ENCODE measurements at places on chromosomes 1 and 21. TPM values are rescaled to one million over a fixed set of nuclear protein-coding genes. Genes with fewer than 3 reads are reported as not detected.
A peak's percentile ranks its signal among the peaks of the same experiment; 100 is the strongest.

DNA sequence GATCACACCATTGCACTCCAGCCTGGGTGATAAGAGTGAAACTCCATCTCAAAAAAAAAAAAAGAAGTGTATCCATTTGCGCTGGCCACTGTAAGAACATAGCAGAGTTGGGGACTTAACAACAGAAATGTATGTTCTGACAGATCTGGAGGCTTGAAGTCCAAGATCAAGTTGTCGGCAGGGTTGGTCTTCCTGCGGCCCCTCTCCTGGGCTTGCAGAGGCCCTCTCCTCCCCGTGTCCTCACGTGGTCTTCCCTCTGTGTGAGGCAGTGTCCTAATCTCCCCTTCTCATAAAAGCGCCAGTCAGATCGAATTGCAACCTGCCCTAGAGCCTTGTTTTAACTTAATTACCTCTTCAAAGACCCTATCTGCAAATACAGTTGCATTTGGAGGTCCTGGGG lies 52.6 kb downstream of the MT1HL1 start:
- no peak for DNase-seq

DNA sequence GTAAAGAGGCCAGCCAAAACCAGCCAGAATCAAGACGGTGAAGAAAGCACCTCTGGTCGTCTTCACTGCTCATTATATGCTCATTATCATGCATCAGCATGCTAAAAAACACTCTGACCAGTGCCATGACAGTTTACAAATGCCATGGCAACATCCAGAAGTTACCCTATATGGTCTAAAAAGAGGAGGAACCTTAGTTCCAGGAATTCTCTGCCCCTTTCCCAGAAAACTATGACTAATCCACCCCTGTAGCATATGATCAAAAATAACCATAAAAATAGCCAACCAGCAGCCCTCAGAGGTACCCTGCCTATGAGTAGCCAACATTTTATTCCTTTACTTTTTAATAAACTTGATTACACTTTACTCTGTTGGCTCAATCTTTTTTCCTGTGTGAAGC lies 34.2 kb upstream of the PBX1 start:
- DNase-seq, result peak; percentile 34

GRCh38 chr1:243950166-243950565 lies 100.1 kb upstream of the AKT3 start:
- peak; percentile 93 for DNase-seq

Gene MR1
- total RNA-seq, result 47.5 TPM

DNA sequence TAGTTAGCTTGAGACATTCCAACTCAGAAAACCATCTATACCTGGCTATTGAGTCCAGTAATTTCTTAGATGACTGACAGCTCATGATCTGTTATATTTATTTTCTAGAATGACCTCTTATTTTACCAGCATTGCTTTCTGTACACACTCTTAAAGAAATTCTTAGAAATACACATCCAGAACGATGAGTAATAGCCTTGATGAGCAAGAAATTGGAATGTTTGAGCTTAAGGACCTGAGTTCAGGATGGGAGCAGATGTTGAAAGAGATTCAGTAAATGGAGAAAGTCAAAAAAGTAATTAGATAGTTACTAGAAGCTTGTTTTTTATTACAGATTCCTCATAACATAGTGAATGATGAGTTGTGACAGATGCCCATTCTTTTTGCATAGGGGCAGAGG lies 11.7 kb downstream of the PYHIN1 start:
- DNase-seq, result peak; percentile 5

DNA sequence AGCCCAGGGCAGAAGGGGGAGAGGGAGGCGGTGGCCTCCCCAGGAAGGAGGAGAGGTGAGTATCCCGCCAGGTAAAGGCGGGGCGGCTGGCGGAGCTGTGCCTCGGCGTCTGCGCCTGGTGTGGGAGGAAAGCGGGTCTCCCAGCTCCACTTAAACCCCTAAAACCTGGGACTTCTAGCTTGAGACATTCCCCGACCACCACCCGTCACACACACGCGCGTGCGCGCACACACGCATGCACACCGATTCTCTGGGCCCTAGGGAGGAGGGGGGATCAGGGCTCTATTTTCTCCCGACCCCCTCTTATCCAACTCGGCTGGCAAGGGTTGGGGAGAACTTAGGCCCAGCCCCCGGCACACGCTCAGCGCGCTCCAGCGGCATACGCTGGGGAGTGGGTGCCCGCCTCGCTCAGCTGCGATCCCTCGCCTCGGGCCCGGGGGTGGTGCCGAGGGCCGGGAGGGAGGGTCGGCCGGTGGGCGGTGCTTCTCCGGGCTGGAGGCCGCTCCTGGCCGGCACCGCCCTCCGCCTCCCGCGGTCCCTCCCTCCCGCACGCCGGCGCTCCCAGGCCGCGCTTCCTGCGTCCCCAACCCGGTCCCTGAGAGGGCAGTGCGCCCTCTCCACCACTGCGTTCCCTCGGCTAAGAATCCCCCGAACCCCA lies at the start of gene TMEM51:
TSS of gene TMEM51 (plus strand) at position 564 of the 658 bp plus-strand sequence. CDS start 61,341 bp downstream, outside the sequence.
- DNase-seq, result peak; percentile 75

DNA sequence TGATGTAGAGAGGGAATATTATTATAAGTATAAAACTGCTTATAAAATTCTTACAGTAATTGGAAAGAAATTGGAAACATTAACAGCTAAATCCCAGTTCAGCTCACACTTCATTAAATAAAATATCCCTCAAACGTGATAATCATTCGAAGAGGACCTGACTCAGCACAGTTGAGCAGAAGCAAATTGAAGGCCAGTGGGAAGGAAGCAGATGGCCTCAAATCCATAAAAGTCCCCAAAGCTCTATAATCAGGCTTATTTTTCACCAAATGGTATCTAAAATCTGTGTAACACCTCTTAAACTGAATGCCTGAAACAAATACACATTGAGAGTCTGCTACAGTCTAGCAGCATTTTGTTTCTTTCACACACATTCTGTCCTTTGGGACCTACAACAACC lies 106.8 kb downstream of the TENT5C start:
- no peak for DNase-seq

GRCh38 chr1:51019811-51020210 lies 49.8 kb downstream of the CDKN2C start:
- DNase-seq, result no peak

Gene LCE1E
- not detected for total RNA-seq

GRCh38 chr1:7534061-7534825 lies 236.9 kb upstream of the VAMP3 start:
- DNase-seq, result peak; percentile 92

Gene KCNH1
- total RNA-seq, result 2.8 TPM

GRCh38 chr1:6794164-6794563 lies 8.9 kb downstream of the CAMTA1 start:
- peak; percentile 64 for DNase-seq

GRCh38 chr1:230753586-230754251 lies 6.5 kb downstream of the CAPN9 start:
- DNase-seq, result no peak

GRCh38 chr1:24413350-24414163 lies at the start of gene STPG1:
TSS of gene STPG1 (minus strand) at chr1:24413782. CDS start at chr1:24401388, 12,394 bp downstream.
- peak; percentile 86 for DNase-seq

- peak; percentile 80 for DNase-seq
These were observed 97.6 kb downstream of the APP start for GRCh38 chr21:26072666-26073615.

Gene DDX59
- 30.1 TPM for total RNA-seq

DNA sequence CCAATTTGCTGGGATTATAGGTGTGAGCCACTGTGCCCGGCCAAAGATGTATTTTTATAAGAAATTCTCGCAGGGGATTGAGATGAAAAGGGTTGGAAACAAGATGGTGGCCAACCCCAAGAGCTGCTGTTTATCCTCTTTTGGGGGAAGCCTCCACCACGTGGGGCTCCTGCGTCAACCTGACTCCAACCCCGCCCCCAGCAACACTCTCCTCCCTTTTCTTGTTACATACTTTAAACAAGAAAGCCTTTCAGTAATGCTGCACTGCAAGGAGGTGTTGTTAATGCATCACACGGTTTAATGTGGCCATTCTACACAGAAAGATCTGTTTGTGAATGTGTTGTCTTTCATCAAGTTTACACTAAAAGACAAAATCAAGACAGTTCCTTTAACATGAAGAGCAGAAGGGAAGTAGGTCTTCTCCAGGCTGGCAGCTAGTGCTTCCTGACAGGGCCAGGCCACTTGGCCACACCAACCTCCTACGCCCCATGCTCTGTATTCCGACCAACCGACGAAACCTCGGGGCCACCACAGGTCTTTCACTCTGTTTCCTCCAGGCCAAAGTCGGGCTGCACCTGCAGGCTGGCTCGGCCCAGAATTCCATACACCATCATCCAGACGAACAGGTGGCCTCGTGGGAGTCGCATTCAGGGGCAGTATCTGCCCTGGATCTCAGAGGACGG lies 25.9 kb downstream of the C2CD2 start:
- no peak for DNase-seq

DNA sequence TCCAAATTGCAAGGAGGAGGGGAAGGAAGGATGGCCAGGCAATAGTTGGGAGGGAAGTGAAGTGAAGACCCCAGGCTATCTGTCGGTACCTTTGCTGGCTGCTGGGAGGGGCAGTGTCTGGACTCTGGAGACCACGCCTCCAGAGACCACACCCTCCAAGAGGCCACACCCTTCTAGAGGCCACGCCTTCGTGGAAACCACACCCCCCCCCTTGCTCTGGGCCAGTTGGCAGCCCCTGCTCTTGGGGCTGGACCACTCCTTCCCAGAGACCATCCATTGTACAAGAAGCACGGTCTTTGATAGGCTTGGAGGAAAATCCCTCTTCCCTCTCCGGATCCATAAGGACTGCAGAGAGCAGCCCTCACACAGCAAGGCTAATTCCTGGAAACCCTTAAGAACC lies 73.1 kb downstream of the RYR2 start:
- DNase-seq, result no peak

DNA sequence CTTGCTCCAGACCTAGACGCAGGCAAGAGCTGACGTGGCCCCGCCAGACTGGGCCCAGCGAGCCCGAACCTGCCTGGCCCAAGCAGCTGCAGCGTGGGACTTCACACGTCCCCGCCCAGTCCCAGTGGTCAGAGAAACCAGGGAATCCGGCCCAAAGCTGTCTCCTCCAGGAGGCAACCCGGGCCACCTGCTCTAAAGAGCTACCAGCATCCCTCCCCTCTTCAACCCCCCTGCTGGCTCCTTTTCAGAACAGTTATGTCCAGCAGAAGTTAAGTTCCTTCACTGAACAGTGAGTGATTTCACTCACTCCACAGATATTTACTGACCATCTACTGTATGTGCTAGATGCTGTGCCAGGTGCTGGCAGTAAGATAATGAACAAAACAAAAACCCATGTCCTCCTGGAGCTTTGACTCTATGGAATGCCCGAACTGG lies 2.1 kb upstream of the EFNA1 start:
- peak; percentile 24 for DNase-seq

DNA sequence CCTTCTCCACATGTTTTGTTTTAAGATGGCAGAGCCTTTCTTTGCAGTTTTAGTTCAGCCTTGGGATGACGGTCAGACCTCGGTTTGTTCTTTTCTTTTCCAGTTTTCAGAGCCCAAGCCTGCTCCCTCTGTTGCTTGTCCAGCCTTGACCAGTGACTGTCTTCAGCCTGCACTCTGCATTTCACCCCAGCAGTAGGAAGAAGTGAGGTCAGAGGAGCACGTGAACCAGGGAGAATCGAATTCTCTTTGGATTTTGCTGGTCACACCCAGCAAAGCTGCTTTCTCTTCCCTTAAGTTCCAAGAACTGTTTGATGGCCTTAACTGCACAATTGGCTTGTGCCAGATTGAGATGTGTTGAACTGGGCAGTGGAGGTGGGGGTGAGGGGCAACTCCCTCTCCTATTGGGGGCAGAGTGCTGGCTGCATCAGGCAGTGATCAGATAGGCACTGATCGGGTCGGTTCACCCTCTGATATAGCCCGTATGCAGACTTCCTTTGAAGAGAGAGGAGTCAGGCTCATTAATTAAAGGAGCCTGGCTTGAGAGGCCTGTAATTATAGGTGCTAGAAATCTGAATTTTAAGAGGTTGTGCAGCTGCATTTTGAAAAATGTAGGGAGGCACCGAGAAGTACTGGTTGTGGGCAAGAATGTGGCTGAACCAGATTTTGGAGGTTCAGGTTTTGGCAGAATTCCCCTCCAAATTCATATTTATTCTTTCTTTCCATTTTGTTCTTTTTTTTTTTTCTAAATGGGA lies 42.4 kb downstream of the PEX14 start:
- no peak for DNase-seq

Gene LCE3E
- not detected for total RNA-seq

DNA sequence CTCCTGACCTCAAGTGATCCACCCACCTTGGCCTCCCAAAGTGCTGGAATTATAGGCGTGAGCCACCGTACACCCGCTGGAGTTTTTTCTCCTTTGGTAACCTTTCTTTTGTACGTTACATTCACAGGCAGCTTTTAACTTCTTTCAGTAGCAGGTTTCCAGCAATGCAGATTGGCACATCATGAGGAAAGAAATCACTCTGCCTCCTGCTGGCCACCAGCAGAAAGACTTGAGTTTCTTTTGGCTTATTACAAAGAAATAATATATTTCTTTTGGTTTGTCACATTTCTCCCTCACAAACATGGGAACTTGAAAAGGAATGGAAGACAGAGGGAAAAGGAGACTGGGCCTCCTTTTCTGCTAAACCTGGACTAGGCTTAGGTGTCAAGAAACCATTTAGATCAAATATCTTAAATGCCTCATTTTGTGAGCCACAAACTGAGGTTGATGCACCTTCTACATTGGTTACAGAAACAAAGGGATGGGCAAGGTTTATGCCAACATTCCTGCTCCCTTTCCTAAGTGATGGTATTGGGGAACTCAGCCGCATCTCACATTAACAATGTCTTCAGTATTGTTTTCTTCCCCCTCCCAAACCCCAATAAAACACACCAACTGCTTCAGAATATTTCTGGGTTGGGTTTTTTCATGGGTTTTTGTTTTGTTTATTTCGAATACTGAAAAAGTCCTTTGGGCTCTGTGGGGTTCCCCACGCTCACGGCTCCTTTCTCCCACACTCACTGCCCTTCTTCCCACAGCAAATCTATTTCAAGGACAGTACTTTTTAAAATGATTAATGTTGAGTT lies 7.7 kb downstream of the ENSA start:
- DNase-seq, result peak; percentile 53

DNA sequence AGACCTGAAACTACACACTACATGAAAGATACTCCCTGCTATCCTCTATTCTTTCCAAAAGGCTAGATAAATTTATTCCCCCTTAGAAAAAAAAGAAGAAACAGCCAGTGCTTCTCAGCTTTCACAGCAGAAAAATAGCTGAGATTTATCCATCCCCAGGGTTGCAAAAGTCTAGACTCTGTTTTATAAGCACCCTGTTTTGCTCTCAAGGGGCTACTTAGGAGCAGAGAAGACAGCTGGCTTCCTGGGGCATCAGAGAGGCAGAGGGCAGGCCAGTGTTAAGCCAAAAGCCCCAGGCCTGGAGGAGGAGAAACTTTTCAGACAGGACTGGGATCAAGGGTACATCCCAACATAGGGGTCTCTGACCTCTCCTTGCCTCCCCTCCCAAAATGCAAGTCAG lies 3.9 kb downstream of the LAMB3 start:
- no peak for DNase-seq

Gene AMY2A
- total RNA-seq, result not detected

Measured in M059J (cell line).